ENCODE measurements at places on chromosomes 3 and 15.

DNA sequence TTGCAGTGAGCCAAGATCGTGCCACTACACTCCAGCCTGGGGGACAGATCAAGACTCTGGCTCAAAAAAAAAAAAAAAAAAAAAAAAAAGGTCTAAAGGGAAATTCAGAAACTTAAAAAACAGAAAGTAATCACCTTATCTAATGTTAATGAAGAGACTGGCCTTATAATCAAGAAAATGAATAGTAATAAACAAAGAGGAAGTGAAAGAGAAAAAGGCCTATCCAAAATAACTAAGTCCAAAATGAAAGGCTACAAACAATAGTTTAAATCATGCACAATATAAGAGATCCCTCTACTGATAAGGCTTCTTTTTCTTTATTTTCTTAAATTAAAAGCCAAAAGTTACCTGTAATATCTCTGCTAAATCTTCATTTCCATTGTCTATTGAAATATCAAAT, 37.1 kb upstream of the HDC start:
- DNase-seq = no peak

DNA sequence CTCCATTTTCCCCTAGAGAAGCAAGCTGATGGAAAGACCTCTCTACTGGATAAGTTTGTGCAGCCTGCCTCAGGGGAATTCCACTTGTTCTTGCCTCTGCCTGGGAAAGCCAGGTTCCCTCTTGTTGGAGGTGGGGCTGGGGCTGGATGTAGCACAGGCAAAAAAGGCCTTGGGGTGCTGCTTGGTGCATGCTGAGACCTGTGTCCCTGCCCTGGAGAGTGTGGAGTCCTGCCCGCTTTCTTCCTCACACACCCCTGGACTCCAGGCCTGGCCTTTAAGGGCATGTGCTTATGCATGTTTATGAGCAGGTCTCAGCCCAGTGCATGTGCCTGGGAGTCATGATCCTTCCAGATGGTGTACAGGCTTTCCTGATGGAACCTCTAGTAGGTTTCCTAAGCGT, 23.5 kb upstream of the JMJD7 start:
- DNase-seq = no peak

DNA sequence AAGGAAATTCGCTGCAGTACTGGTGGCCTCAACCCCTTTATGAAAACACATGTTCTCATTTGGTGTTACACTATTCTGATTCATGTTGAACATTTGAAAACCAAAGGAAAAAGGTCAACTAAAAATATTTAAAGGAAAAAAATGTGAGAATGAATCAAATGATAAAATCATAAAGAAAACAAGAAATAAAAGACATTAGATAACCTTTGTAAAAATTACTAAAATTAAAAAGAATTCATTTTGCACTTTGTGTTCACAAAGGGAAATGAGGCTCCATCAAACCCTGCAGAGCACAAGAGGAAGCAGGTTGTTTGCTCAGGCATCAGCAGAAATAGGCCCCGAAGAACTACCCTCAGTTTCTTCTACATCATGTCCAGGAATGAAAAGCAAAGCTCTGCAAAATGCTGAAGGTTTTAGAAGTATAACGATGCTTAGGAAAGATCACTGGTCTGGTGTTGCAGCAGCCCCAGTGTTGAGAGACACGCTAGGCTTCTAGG, 41.2 kb downstream of the MAP4 start:
- DNase-seq = no peak

GRCh38 chr3:156675830-156676767, 1.7 kb downstream of the TIPARP start:
- peak; percentile 81 for DNase-seq

- no peak for DNase-seq
Observed at GRCh38 chr3:158617982-158618875, 26.1 kb upstream of the GFM1 start.

GRCh38 chr3:53949541-53949940, 57.9 kb upstream of the SELENOK start:
- no peak for DNase-seq

GRCh38 chr15:73886717-73887345, 13.5 kb downstream of the TBC1D21 start:
- DNase-seq = no peak

GRCh38 chr15:57158589-57158988, 217.7 kb upstream of the CGNL1 start:
- peak; percentile 44 for DNase-seq

GRCh38 chr15:39833515-39833981, 50.9 kb upstream of the FSIP1 start:
- peak; percentile 86 for DNase-seq

DNA sequence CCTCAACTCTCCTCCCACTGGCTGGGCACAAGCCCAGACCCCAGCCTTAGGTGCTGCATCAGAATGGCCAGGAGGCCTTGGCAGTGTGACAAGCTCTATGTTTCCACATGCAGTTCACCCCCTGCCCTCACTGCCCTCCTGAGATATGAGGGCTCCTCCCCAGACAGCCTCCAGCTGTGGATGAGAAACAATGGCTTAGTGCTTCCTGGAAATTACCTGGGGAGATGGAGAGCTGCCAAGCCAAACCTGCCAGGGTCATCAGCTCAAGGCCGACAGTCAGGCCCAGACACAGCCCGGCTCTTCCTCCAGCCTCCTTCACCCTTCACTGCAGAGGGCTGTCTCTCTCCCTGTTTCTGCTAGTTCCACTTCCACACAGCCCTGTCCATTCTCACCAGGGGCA, 76.3 kb downstream of the MYLK start:
- no peak for DNase-seq

GRCh38 chr3:66403323-66403990, 97.4 kb downstream of the LRIG1 start:
- no peak for DNase-seq

DNA sequence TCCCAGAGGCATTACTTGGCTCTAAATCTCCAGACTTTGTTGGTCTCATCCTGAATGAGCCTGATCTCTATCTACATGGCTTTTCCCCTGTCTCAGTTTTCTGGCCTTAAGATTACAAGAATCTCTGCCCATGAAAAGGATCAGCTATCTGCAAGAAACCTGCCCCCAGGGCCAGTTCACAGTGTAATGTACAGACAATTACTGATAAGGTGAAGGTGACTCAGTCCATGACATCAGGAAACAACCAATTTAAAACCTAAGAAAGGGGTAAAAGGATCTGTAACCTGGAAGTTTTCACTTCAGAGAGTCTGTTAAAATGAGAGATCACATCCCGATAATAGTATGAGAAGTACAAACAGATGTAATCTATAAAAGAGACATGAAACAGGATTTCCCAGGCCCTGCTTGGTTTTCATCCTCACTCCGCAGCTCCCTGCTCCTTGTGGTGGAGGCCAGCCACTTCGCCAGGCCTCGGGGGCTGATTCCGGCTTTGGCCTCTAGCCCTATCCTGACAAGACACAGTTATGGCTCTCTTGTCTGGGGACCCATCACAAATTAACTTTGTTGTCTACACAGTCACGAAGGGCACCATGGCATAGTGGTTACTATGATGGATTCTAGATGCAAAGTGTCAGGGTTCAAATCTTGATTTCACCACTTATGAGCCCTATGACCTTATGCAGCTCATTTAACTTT, 136.9 kb downstream of the THSD4 start:
- DNase-seq = no peak

GRCh38 chr3:71599416-71599815, 15.9 kb upstream of the FOXP1 start:
- DNase-seq = no peak

- peak; percentile 71 for DNase-seq
Observed at GRCh38 chr3:172272698-172273097, 175.6 kb downstream of the GHSR start.

GRCh38 chr3:179541094-179541493, 21.6 kb upstream of the ACTL6A start:
- no peak for DNase-seq

GRCh38 chr3:152458376-152459117, 189.8 kb downstream of the MBNL1 start:
- DNase-seq = no peak

- peak; percentile 57 for DNase-seq
Observed at GRCh38 chr3:169811631-169812331, 889 bp upstream of the LRRIQ4 start.

- no peak for DNase-seq
Observed at GRCh38 chr3:29503958-29504357, 223.1 kb downstream of the RBMS3 start.

DNA sequence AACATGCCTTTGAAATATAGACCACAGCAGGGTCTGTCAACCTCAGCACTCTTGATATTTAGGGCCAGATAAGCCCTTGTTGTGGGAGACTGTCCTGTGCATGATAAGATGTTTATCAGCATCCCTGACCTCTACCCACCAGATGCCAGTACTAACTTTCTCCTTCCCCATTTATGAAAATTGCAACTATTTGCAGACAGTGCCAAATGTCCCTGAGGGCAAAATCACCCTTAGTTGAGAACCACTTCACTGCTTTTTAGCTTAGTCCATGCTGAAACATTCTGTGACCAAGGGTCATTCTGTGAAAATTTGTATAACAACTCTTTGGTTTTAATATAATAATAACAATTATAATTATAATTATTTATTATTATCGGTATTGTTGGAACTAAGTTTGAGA, 1032.4 kb downstream of the MCTP2 start:
- DNase-seq = no peak

DNA sequence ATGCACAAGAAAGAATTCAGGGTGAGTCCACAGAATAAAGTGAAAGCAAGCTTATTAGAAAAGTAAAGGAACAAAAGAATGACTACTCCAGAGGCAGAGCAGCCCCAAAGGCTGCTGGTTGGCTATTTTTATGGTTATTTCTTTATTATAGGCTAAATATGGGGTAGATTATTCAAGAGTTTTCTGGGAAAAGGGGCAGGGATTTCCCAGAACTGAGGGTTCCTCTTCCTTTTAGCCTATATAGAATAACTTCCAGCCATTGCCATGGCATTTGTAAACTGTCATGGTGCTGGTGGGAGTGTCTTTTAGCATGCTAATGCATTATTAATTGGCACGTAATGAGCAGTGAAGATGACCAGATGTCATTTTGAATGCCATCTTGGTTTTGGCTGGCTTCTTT, 13.6 kb downstream of the GLDN start:
- DNase-seq = no peak

- DNase-seq = no peak
Observed at GRCh38 chr3:113088616-113089015, 97.8 kb downstream of the GTPBP8 start.

- no peak for DNase-seq
Observed at GRCh38 chr3:147669077-147669476, 259.9 kb downstream of the ZIC1 start.

- DNase-seq = no peak
Observed at GRCh38 chr3:128197855-128198254, 44.6 kb downstream of the EEFSEC start.

Data from fibroblast of skin of abdomen (primary cell).